ENCODE measurements at places on chromosomes 1 and 21. TPM values are rescaled to one million over a fixed set of nuclear protein-coding genes. Genes with fewer than 3 reads are reported as not detected.

DNA sequence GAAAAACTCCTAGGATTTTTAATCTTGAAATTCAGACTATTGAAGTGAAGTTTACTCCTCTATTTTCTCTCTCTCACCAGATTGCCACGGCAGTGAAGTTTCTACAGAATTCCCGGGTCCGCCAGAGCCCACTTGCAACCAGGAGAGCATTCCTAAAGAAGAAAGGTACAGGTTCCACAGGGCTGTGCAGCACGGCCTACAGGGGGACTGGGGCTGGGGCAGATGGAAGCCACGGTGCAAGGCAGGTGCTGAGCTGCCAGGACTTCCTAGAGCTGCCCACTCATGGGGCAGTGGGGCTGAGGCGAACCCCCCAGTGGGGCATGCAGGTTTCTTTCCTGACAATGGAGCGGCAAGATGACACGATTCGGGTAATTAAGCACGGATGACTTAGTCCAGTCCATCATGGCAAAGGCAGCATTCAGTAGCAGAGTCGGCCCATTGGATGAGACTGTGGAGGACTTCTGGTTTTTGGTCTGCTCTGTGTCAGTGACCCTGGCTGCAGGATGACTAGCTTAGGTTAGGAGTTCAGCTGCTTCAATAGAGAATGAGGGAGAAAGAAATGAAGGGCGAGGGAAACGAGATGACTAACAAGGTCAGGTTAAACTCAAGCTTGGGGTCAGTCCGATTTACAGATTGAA lies 61.5 kb downstream of the PEX14 start:
- no peak for DNase-seq

DNA sequence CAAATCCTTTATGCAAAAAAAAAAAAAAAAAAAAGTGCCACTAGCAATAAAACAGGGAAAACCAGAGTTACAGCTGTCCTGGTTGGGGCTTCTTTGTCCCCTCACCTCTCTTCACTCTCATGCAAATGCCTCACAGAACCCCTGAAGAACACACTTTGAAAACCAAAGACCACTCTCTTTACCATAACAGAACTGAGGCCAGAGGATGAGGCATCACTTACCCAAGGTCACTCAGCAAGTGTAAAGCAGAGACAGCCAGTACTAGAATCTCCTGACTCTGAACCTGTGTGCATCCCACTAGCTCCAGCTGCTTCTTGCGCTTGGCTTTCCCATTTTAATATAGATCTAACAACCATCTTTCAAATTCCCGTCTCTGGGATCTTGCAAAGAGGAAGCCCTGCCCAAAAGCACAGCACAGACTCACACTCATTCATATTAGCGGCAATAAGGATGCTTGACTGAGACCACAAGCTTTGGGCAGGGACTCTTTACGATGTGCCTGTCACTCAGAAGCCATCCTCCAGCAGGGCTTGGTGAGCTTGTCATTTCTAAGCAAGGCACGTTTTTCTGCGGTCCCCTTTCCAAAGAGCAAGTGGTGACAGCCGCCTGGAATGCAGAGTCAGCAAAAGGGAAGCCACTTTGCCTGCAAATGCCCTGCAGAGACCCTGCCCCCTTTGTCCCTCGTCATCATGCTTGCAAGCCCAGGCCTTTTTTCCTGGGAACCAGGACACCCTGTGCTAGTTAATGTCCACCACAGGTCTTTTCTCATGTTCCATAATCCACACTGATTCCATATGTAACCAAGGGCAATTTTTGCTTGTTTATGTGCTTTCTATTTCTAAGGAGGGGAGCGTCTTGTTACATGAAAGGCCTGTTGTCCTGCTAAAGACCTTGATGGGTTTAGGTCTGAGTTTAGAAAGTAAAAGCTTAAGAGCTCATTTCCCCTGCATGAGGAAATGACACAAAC lies 76.5 kb upstream of the NFIA start:
- no peak for DNase-seq

- no peak for DNase-seq
These were observed 62.8 kb downstream of the CNST start for GRCh38 chr1:246629030-246629429.

GRCh38 chr1:69551476-69552324 lies 16.0 kb upstream of the LRRC7 start:
- no peak for DNase-seq

DNA sequence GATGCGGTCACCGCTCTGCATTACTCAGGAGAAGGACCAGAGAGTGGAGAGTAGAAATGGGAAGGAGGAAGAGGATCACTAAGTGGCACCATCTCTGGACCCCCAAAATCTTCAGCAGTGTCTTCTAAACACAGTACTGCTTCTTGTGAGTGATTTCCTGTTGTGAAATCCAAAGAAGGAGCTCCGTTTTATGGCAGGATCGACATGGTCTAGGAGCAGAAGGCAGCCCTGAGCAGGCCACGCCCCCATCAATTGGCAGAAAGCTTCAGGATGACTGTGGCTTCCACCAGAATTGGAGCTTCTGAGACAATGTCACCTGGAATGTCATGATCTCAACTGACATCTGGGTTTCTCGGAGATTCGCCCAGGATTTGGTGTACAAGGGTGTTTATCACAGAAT lies 171.5 kb downstream of the ADSS2 start:
- no peak for DNase-seq

DNA sequence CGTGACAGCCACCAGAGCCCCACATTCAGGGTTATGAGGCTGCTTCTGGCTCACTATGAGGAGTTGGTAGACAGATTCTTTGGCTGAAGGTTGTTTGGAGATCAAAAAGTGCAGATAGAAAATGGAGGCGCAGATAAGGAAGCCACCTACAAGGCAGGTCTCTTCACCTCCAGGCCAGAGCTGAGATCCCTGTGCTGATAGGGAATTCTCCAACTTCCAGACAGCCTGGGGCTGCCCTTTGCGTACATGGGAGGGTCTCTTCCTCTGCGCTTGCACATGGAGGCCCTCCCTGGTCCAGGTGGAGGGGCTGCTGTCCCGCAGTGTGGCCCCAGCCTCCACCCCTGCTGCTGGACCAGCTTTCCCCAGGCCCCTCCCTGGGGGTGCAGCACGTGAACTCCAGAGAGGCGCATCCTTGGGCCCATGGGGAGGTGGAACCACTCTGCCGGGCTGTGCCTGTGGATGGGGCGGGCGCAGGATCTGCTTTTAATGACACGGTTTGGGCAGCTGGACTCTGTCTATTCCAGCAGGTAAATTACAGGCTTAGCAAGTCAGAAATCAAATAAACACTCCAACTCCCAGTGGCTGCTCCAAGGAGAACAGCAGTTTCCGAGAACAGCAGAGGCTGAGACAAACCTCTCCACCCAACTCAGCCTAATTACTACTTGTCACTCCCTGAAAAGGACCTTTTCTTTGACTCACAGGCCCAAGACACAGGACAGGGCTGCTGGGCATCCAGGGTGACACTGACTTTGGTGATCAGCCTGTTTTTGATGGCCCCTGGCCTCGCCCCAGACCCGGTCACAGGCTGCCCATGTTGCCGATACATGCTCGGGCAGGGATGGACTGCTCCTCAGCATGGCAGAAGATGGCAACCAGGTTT lies 12.4 kb downstream of the OXCT2 start:
- DNase-seq = no peak

The CTSS gene
- total RNA-seq = 11.4 TPM

DNA sequence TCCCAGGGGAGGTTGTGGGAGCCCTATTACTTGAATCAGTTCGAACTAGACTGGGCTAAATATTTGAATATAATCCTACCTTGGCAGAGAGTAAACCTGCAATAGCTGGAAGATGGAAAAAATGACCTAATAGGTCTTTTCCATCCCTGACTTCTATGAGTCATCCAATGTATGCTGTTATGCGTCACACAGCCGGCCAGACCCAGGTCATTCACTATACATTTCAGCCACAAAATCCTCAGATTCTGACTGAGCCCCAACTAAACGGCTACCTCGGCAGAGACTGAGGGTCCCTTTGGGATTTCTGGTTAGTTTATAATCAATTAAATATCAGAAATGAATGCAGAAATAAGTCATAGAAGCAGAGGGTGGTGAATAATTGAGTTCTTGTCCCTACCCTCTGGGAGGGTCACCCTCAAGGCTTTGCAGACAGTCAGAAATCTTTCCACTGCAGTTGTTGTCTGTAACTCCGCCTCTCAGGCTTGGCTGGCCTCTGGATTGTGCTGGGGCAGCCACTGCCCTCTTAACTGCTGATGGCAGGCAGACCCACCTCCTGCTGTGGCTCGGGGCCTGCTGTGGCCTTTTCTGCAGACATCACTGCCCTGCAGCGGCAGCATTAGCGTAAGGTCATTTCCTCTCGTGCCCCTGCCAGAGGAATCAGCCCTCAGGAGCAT lies 240.5 kb downstream of the TGFB2 start:
- no peak for DNase-seq

DNA sequence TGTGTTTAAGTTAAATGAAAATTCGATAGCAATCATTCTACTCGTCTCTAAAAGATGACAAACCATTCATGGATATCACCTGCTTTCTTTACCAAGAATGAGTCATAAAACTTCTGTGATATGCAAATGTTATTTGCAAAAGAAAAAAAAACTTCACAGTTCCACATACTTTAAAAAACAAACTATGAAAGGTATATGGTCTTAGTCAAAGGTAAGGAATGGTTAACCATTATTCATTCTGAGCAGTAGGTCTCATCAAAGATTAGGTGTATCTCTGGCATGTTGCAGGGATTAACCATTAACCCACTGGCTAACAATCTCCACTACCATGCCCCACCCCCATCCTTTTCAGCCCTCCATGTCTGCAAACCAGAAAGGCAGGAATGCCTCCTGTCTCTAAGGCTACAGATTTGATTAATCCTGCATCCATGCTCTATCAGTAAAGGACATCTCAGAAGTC lies 44.4 kb downstream of the PTPN14 start:
- DNase-seq = no peak

GRCh38 chr1:61368876-61369275 lies 286.5 kb downstream of the NFIA start:
- DNase-seq = no peak

The ANKRD35 gene
- 54.6 TPM for total RNA-seq

The ITLN2 gene
- 1.0 TPM for total RNA-seq

The LCE2A gene
- 569 TPM for total RNA-seq

DNA sequence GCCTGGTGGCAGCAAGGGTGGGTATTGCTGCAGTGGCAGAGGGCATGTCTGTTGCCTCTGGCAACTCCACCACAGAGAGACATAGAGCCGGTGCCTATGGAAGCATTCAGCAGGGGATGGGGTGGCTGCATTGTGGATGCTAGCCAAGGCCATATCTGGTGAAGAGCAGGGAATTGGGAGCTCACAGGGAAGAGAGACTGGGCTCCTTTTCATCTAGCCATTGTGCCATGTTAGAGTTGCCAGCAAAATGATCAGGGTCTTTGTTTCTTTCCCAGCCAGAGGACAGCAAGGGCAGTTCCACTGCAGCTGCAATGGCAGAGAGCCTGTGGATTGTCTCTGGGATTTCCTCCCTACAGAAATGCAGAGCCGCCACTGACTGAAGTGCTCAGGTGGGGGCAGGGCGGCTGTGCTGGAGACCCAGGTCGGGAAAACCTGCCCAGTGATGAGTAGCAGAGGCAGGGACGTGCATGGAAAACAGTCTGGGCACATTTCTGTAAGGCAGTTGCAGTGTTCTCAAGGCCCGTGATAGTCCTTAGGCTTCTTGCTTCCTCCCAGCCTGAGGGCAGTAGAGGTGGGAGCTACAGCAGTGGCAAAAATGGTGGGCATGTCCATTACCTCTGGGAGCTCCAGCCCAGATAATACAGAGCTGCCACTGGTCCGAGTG lies 40.2 kb upstream of the CYP4X1 start:
- DNase-seq = no peak

- no peak for DNase-seq
These were observed 78.5 kb downstream of the KIFAP3 start for GRCh38 chr1:169995993-169996392.

GRCh38 chr1:109954041-109954512 lies 30.5 kb upstream of the AHCYL1 start:
- no peak for DNase-seq

The KIF17 gene
- total RNA-seq = 1.2 TPM

The INPP5B gene
- 12.9 TPM for total RNA-seq

The CASQ2 gene
- total RNA-seq = 0.19 TPM

GRCh38 chr1:230639714-230640209 lies 2.5 kb upstream of the COG2 start:
- no peak for DNase-seq

The HRNR gene
- not detected for total RNA-seq

GRCh38 chr1:97270508-97271307 lies 549.1 kb downstream of the PTBP2 start:
- no peak for DNase-seq

DNA sequence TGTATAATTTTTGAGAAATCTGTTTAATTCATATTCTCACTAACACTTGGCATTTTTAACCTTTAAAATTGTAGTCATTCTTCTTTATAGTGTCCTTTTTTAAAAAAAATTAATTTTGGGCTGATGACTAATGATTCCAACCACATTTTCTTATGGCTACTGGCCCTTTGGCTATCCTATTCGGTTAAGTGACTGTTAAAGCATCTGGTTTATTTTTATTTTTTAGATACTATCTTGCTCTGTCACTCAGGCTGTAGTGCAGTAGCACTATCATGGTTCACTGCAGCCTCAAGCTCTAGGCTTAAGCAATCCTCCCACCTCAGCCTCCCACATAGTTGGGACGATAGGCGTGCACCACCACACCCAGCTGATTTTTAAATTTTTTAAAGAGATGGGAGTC lies 723.2 kb upstream of the CXADR start:
- DNase-seq = no peak

DNA sequence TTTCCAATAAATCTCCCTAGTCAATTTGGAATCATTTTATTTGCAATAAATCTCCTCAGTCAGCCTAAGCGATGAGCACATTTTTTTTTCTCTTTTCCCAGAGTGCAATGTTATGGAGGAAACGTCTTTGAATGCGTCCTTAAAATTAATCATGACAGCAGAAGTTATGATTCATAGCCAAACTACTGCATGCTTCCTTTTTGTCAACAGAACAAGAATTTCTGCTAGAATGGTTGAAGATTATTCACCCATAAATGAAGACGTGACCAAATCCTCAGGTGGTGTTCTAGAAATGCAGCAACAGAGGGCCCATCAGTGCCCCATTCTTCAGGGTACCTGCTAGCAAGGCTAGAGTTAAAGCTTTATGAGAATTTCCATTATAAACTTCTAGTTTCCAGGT lies 407.9 kb upstream of the PKN2 start:
- no peak for DNase-seq

GRCh38 chr21:14567331-14568279 lies 21.5 kb upstream of the SAMSN1 start:
- DNase-seq = no peak

DNA sequence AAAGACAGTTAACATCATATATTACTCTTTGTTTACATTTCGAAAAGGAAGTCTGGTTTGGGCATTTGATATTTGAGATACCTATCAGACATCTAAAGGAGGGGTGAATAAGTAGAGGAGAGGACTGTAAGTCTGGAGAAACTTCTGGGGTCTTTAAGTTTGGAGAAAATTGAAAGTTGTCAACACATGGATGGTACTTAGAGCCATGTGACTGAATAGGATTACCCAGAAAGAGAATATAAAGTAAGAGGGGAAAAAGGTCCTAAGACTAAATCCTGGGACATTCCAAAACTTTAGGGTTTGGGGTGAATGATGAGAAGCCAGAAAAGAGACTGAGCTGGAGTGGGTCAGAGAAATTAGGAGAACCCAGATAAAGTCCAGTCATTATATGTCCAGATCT lies 10.1 kb upstream of the RNF2 start:
- no peak for DNase-seq

The KMO gene
- total RNA-seq = 0.13 TPM
